ENCODE measurements at places on chromosomes 6 and 20.

- DNase-seq: no peak
These were observed 44.1 kb upstream of the RIN2 start for GRCh38 chr20:19713822-19714578.

DNA sequence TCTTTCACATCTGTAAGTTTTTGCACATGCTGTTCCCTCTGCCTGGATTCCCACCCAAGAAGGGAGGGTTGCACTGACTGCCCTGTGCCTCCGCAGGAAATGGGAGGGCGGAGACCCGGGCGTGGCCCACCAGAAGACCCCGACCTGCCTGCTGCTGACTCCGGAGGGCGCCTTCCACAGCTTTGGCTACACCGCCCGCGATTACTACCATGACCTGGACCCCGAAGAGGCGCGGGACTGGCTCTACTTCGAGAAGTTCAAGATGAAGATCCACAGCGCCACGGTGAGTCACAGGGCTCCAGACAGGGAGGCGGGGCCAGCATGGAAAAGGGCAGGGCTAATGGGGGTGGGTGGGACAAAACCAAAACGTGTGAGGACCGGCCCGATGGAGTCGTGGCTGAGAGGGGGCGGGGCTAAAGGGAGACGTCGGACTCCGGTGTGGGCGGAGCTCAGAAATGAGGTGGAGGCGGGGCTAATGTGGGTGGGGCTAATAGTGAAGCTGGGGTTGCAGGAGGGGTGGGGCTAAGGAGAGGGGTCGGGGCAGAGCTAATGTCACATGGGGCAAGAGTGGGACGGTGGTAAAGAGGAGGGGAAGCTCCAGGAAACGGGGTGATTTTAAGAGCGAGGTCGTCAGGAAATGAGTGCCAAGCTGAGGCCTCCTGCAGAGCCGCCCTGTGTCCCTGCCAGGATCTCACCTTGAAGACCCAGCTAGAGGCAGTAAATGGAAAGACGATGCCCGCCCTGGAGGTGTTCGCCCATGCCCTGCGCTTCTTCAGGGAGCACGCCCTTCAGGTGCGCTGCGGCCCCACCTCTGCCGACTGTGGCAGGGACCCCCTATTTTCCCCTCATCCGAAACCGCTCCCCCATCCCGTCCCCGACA is 12.6 kb downstream of the HSPA12B start:
- DNase-seq: peak; percentile 93

DNA sequence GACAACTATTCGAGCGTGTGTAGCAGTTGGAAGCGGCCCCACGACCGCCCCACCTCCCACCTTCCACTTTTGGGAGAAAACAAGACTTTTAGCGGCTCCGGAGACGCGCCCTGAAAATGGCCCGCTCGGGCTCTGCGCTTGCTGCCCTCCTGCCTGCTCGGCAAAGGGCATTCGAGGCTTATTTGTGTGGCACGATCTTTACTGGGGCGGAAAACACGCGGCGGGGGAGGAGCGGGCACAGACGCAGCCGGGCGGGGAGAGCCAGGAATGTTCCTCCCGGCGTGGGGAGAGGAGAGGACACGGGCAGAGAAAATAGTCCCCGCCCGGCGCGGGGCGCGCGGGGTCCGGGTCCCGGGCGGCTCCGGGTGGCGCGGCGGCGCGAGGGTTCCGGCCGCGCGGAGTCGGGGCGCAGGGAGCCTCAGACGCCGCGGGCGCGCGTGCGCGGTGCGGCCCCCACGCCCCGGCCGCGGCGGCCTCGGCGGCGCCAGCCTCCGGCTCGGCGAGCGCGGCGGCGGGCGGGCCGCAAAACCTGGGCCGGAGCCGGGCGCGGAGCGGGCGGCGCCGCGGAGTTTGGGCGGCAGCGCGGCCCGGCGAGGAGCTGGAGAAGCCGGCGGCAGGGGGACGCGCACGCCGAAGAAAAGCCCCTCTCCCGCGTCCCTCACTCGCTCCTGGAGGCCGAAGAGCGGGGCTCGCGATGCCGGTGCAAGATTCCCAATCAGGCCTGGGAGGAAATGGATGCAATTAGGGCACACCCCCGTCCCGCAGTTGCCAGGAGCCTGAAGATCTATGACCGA is 90.0 kb upstream of the ARID1B start:
- DNase-seq: peak; percentile 86

GRCh38 chr20:61803915-61804751 is 261.5 kb downstream of the TAF4 start:
- no peak for DNase-seq

DNA sequence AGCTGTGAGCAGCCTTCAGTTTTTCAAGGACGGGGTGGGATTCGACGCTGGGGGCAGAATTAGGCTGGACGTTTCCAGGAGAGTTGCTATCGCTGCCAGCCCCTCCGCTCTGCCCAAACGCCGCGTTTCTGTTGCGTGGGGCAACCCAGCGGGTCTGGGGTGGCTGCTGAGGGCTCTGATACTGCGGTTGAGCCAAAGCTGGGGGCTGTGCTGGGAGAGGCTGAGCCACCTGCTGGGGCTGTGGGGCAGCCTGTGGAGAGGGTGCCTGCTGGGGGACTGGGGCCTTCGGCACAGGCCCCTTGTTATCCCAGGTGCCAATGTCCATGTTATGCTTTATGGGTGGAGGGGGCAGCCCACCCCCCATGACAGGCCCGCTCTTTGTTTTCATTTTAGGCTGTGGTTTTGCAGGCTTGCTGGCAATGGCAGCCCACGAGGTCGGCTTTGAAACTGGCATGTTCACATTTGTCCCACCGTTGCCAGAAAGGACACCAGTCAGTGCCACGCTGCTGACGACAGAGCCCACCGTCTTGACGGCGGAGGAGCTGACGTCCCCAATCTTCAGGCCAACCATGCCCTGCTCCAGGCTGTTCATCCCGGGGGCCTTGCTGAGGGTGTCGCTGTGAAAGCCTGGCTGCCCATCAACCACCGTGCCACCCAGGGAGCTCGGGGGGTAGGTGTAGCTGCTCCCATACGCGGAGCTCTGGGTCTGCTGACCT is 13.0 kb downstream of the YTHDF1 start:
- DNase-seq: no peak

DNA sequence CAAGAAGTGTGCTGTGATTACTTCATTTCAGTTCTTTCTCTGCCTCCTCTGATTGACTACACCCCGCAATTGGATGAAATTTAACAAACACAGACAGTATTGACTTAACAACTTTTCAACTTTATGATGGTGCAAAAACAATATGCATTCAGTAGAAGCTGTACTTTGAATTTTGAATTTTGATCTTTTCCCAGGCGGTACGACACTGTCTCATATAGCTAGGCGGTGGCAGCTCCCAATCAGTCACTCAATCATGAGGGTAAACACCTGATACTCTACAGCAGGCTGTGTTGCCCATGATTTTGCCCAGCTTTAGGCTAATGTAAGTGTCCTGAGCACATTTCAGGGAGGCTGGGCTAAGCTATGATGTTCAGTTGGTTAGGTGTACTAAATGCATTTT is 47.6 kb upstream of the MYLIP start:
- no peak for DNase-seq

DNA sequence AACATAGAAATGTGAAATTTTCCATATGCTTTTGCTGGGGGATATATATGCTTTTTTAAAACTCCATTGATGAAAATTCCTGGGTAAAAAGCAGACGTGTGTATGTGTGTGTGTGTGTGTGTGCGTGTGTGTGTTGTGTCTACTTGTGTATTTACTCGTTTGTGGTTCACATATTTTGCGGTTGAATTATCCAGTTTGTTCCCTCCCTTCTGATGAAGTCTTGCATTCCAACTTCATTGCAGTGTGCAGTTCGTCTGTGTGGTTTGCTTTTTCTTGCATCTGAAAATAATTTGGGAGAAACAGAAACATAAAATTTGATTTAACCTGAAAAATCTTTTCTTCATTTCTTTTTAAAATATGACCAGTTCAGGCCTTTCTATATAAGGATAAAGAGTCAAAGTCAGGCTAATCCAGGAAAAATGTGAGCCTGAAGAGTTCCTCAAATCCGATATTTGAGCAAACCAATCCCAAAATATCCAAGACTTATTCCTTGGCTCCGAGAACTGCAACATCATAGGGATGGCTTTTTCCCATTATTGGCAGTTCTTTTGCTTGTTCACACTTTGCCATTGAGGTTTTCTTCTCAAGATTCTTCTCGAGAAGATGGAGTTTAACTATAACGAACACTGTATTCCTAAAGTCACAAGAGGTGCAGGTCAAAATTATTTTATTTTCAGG is 202.2 kb upstream of the CCN2 start:
- no peak for DNase-seq

DNA sequence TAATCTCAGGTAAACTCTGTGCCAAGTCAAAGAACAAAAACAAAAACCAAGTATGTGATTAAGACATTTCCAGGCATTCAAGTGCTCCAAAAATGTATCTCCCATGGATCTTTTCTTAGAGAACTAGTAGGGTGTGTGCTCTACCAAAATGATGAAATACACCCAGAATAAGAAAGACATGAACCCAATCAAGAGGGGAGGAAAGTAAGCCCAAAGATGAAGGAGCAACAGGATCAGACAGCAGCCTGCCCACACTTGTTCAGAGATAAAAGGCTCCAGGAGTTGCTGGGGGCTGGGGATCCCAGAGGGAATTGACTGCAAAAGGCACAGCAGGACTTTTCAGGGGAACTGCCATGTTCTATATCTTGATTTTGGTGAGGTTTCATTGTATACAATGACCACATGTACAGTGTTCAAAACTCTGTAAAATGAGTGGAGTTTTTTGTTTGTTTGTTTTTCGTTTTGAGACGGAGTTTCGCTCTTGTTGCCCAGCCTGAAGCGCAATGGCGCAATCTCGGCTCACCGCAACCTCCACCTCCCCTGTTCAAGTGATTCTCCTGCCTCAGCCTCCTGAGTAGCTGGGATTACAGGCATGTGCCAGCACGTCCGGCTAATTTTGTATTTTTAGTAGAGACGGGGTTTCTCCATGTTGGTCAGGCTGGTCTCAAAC is 24.4 kb downstream of the GCM1 start:
- DNase-seq: no peak

GRCh38 chr20:21982559-21982958 is 277.1 kb downstream of the PAX1 start:
- no peak for DNase-seq

GRCh38 chr20:4894409-4894808 is 106.9 kb downstream of the SLC23A2 start:
- DNase-seq: no peak

DNA sequence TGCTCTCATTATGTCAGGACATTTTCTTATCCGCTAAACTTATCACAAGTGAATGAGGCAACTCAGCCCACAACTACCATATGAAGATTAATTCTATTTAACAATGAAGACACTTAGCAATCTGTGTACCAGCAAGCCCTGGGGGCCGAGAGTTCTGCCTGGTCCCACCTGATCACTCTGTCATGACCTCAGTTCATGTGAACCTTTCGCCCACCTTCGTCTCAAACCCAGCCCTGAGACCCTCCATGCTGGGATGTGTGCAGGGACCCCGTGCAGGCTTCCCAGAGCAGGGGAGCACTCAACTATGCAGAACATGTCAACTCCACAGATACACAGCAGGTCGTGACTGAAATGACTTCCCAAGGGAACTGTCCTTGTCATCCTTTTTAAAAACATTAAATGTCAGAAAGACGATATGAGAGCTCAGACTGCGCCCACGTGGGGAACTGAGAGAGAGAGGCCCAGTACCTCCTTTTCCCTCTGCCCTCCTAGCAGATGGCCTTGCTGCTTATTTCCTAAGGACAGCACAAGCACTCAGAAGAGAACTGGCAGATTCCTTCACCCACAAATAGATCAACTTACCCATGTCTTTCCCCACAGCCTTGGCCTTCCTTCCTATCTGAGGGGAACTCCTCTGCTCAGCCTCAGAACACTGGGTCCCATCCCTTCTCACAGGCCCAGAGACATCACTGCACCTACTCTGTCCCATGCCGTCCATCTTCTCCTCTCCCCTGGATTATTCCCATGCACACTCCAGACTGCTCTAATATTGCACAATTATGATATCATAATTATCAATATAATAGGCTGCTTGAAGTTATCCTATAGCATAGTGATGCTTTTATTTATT is 11.5 kb downstream of the ABHD12 start:
- no peak for DNase-seq

DNA sequence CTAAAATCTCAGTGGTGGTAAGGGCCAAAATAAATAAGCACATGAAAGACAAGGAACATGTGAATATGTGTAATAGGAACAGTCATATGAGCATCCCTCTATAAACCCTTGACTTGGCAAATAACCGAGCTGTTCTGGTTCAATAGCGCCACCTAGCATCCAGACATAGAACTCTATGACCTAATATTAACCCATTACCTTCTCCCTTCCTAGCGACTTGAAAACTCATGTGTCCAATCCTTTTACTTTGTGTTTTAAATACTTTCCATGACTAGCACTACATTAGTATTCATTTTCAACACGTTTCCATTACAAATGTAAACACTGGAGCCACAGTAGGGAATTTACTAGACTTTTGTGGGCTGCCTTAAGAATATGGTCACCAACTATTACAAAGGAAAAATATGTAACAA is 279.7 kb downstream of the UST start:
- no peak for DNase-seq

- DNase-seq: no peak
These were observed 3.8 kb downstream of the TRAF3IP2 start for GRCh38 chr6:111601886-111602285.

DNA sequence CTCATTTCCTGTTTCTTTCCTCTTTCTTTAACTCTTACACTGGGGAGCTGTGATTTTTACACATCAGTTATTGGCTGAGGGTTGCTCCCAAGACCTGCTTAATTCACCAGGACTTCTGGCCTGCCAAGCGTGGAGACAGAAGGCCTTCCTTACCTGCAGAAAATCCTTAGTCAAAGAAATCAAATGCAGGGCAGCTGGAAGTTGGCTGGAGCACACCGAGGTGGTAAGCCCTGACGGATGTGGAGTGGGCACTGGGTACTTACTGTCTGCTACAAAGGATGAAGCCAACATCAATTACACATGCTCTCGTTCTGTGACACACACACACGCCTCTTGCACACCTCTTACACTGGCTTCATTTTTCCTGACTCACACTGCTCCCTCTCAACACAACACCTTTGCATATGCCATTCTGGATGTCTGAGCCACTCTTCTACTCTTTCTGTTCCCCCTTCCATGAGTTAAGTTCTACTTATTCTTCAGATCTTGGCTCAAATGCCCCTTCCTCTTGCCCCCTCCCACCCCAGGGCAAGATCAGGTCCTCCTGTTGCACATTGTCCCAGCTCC is 61.6 kb downstream of the TTI1 start:
- DNase-seq: peak; percentile 16

DNA sequence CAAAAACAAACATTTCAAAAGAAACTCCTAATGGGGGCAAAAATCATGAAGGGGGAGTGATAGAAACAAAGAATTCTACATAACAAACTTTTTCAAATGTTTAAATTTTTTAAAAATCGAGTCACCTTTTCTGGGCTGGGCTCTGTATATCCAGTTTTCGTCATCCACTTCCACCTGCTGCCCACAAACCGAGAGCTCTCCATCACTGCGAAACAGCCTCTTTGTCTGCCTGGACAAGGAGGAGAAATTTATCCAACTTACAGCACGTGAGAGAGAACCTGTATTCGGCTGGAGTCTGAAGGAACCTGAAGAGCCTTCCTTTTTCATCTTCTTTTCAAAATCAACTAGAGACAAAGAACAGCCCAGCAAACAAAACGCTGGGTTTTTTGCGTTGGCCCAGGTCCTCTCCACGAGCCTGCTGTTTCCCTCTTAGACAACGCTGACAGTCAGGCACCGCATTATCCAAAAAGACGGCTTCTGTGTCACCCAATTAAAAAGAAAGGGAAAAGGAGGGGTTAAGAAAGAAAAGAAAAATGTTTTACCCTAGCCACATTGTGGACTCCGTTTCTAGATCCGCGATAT is 72.4 kb upstream of the NHSL1 start:
- DNase-seq: no peak

- no peak for DNase-seq
These were observed 57.4 kb downstream of the CD83 start for GRCh38 chr6:14174996-14175395.
